ENCODE measurements at places on chromosomes 6 and 20.

DNA sequence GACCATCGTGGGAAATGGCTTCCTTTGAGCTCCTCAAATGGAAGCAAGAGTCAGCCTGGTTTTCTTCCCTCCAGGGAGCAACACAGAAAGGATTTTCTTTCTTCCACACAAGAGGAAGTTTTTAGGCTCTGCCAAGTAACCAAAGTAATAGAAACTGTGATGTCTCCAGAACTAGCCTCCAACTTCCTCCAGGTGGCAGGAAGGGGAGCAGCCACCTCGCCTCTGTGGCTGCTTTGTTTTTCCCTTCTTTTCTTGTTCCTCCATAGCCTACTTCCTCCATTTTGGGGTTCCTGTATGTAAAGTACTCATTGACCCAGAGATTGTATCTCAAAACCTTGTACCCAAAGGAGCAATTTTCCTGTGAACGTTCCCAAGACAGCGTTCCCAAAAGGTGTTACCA lies 32.7 kb upstream of the CCR6 start:
- DNase-seq, result no peak

- DNase-seq, result no peak
Observed at GRCh38 chr6:36248980-36249379, 20.9 kb upstream of the PNPLA1 start.

GRCh38 chr20:57509665-57510237 lies 15.2 kb downstream of the CTCFL start:
- DNase-seq, result no peak

DNA sequence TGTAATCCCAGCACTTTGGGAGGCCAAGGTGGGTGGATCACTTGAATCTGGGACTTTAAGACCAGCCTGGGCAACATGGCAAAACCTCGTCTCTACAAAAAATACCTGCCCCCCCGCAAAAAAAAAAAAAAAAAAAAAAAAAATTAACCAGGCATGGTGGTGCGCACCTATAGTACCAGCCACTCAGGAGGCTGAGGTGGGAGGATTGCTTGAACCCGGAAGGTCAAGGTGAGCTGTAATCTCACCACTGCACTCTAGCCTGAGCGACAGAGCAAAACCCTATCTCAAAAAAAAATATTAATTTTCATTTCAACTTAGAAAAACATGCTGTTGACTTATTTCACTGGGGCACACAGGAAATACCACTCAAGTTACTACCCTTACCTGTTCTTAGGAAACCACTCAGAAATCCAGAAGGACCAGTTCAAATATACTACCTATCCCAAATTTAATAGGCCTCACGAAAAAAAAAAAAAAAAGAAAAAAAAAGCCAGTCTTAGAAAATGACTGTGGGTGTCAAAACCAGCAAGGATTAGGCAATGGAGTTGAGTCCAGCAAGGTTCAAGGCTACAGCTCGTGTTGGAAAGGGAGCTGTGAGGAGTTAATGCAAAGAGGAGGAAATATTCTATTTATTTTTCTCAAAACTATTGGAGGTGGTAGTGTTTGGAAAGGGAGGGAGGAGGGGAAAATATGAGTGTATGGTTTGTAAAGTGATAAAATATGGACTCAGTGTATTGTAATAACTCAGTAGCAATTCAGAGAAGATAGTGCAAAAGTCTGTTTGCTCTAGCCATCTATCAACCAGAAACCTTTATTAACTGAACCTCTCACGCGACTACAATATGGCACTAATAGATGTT lies 33.9 kb upstream of the PIM1 start:
- no peak for DNase-seq

- no peak for DNase-seq
Observed at GRCh38 chr20:10951216-10951615, 277.4 kb upstream of the JAG1 start.

- no peak for DNase-seq
Observed at GRCh38 chr6:2396846-2397630, 151.6 kb upstream of the GMDS start.

DNA sequence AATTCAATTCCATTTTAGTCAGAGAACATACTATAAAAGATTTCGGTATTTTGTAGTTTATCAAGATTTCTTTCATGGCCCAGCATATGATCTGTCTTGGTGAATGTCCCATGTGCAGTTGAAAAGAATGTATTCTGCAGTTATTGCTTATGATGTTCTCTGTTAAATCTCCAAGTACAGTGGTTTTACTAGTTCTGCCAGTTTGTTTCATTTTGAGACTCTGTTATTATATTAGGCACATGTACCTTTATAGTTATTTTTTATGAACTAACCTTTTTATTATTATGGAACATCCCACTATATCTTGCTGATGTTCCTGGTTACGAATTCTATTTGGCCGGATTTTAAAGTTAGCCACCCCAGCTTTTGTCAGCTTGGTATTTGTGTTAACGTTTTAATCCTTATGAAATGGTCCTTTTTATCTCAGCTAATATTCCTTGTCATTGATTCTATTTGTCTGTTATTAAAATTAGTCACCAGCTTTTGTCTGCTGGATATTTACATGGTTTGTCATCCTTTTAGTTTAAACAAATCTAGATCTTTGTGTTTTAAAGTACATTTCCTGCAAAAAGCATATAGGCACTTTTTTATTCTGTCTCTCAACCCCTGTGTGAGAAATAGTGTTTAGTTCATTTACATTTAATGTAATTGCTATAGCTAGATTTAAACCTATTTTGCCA lies 48.9 kb downstream of the VTA1 start:
- DNase-seq, result no peak

- peak; percentile 17 for DNase-seq
Observed at GRCh38 chr6:35601331-35602132, 87.2 kb downstream of the FKBP5 start.

GRCh38 chr6:31402324-31403282 lies 792 bp upstream of the MICA start:
- no peak for DNase-seq

- no peak for DNase-seq
Observed at GRCh38 chr6:72422171-72422570, 199.7 kb upstream of the KCNQ5 start.

DNA sequence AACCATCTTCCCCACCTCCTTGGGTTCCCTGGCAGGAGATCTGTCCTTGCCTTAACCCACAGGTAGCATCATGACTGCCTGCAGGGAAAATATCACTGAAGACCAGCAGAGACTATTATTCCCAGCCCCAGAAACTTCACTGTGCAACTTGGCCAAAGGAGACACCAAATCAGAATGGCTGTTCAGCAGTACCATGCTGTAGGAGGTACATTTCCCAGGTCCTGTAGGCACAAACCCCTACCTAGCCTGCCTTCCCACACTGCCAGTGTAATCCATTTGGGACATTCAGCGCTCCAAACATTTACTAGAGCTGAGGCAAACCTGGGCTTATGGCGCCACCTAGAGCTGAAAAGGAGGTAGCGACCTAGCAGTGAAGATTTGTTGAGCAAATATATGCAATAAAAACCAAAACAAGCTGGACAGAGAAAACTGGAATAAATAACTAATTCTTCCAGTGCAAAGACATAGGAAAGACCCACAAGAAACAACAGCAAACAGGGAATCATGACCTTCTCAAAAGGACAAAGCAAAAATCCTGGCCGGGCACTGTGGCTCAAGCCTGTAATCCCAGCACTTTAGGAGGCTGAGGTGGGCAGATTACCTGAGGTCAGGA lies 60.3 kb downstream of the VTA1 start:
- peak; percentile 1 for DNase-seq

GRCh38 chr6:144029452-144029851 lies 21.4 kb upstream of the PLAGL1 start:
- DNase-seq, result no peak

- DNase-seq, result no peak
Observed at GRCh38 chr6:112183271-112183671, 71.1 kb downstream of the LAMA4 start.

DNA sequence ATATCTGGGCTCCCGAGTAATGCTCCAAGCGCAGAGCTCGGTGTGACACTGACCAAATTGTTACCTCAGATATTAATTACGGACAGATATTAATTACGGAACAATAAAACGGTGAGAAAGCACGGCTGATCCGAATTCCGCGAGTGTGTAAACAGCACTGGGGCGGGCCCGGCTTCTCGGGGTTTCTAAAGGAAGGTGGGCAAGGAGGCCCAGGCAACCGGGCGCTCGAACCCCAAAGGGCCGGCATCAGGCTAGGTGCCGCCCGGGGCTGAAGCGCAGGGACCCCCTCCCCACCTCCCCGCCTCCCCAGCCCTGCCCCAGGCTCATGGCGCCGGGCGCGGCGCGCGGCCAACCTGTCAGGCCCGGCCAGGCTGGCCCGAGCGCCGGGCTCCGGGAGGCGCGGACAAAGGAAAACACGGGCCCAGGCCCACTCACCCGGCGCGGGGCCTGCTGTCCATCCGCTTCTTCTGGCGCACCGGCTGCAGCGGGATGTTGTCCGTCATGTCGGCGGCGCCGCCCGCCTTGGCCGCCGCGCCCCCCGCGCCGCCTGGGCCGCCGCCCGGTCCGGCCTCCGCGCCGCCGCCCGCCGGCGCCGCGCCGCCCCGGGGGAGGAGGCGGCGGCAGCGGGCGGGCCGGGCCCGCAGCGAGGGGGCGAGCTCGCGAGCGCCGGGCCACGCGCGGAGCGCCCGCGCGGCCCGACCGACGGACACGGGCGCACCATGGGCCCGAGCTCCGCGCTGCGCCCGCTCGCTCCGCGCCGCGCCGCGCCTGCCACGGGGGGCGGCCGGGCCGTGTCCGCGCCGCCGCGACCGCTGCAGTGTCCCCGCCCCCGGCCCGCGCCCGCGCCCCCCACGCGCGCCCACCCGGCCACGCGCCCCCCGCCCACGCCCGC lies at the start of gene ATP9A:
TSS of gene ATP9A (minus strand) at position 524 of the 892 bp plus-strand sequence. CDS start at position 503, 21 bp downstream.
- no peak for DNase-seq

- DNase-seq, result no peak
Observed at GRCh38 chr20:8774412-8774811, 294.5 kb upstream of the PLCB4 start.

DNA sequence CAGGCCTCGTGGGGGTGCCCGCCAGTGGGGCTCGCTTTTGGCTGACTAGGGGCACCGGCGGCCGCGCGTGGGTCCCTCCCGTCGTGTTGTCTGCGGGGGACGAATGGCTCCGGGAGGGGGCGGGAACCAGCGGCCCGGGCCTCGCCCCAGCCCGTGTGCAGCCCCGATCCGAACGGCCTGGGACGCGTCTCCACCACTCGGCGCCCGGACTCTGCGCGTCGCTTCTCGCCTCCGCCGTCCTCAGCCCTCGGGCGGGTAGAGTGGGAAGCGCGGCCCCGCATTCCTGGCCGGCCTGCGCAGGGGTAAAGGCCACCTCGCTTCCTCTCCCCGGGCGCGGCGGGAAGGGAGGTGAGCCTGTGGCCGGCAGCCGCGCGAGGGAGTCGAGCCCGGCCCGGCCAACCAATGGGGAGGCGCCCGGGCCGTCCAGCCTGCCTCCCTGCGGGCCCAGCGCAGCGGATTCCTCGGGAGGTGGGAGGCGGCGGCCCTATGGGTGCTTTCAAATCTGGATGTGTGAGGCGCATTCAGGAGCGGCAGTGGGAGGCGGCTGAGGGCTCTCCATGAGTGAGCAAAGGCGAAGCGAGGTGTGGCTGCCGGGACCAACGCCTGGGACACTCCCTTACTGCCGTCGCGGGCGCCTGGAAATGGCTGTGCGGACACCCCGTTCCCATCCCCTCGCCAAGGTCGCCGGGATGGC lies 1.1 kb upstream of the ZBTB46 start:
- DNase-seq, result no peak

- no peak for DNase-seq
Observed at GRCh38 chr20:33811776-33812151, 616 bp downstream of the CHMP4B start.

GRCh38 chr20:22836877-22837276 lies 198.2 kb upstream of the SSTR4 start:
- no peak for DNase-seq

GRCh38 chr6:47170617-47170947 lies 128.4 kb upstream of the ADGRF1 start:
- no peak for DNase-seq

GRCh38 chr6:73139681-73140383 lies 85.5 kb downstream of the KHDC1L start:
- DNase-seq, result no peak

DNA sequence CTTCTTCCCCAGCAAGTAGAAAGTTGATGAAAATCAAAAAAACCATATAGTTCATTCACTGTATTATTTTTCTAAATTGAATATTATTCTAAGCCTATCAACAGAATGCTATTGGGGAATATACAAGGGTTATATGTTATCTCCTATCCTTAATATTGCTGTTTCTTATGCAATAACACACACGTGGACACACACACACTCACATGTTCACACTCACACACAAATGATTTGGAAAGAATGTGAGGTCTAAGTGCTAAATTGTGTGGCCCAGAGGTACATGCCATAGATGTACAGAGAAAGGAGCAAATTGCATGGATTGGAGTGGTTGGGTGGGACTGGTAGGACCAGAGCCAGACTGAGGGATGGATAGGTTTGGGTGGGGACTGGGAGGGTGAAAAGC lies 45.1 kb downstream of the RIOK1 start:
- no peak for DNase-seq

DNA sequence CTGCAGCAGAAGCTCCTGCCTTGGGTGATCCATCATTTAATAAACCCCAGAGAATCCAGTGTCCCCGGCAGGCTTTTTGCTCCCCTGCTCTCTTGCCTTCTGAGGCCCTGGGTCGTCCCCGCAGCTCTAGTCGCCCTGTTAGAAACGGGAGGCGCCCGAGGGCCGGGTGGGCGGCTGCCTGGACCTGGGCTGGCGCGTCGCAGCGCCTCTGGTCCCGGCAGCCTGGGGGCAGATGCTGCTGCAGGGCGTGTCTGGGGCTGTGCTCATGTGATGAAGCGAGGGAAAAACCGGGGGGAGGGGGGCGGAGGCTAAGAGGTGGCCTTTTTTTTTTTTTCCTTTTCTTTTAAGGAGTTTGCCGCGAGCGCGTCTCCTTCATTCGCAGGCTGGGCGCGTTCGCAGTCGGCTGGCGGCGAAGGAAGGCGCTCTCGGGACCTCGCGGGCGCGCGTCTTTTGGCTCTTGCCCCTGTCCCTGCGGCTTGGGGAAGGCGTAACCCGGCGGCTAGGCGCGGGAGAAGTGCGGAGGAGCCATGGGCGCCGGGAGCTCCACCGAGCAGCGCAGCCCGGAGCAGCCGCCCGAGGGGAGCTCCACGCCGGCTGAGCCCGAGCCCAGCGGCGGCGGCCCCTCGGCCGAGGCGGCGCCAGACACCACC lies 394 bp downstream of the AKAP12 start:
- DNase-seq, result no peak

DNA sequence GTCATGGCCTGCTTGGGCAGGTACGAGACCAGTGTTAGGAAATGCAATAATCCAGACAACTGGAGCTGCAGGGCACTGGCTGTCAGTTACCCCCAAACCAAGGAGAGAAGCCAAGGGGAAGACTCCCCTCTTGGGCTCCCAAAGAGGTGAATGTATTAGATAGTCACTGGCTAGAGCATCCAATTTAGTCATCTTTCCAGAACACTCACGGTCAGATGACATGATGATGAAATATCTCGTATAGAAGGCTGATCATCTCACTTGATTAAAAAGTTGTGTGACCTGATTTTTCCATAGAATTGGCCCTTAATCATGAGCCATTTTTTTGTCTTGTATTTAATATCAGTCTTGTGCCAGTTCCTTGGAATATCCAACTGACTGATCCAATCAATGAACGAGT lies 40.7 kb downstream of the SLC22A3 start:
- no peak for DNase-seq

GRCh38 chr6:10478187-10479040 lies 42.7 kb upstream of the GCNT2 start:
- DNase-seq, result no peak

GRCh38 chr20:54661880-54662465 lies 186.6 kb downstream of the DOK5 start:
- no peak for DNase-seq

All from stimulated activated naive CD4-positive, alpha-beta T cell treated with Interleukin-2 at 50 U/mL for 16 hours (primary cell).